ENCODE measurements at places on chromosomes 5 and 9.

- DNase-seq, result no peak
Observed at GRCh38 chr5:32055891-32056866, 117.9 kb downstream of the GOLPH3 start.

GRCh38 chr9:121364077-121364476 lies 6.0 kb downstream of the STOM start:
- no peak for DNase-seq

DNA sequence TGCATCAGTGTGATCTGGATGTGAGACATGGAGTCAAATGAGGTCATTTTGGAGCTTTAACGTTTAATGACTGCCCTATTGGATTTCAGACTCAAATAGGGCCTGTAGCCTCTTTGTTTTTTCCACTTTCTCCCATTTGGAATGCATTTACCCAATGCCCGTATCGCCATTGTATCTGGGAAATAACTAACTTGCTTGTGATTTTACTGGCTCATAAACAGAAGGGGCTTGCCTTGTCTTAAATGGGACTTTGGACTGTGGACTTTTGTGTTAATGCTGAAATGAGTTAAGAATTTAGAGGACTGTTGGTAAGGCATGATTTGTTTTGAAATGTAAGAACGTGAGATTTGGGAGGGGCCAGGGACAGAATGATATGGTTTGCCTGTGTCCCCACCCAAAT lies 494.6 kb downstream of the CHSY3 start:
- DNase-seq, result no peak

DNA sequence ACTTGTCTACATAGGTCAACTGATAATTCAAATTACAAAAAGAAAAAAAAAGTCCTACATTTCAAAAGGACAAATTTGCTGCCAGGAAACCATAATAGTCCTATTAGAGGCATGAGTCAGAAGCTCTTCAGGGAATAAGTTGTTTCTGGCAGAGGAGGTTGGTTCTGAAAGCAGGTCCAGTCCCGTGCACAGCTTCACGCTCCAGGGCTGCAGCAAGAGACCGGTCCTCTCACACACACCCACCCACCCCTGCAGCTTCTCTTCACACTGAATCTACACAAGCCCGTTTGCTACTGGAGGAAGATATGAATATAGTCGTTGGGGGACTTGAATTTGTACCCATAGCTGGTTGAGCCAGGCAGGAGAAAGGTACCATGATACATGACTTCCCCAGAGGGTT lies 36.9 kb upstream of the SLC1A3 start:
- DNase-seq, result no peak

GRCh38 chr5:161134956-161135355 lies 282.9 kb upstream of the ATP10B start:
- no peak for DNase-seq

GRCh38 chr9:108441726-108442125 lies 414.1 kb downstream of the ACTL7B start:
- DNase-seq, result no peak

- DNase-seq, result no peak
Observed at GRCh38 chr5:76455531-76456133, 52.5 kb downstream of the IQGAP2 start.

GRCh38 chr5:154575546-154576428 lies 97.8 kb upstream of the HAND1 start:
- no peak for DNase-seq

DNA sequence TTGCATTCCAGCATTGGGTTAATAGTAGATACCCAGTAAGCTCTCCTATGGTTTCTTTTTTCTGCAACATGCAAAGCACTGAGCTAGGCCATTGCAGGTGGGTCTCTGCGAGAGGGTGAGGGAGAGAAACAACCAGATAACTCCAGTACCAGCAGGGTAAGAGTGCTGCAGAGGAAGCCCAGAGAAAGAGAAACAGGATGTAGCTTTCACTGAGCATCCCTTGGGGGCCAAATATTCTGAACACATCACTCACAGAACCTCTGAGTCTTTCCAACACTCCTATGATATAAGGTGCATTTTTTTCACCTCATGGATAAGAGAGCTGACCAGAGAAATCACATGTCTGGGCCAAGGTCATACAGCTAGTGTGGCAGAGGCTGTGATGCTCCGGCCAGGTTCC lies 76.7 kb downstream of the TRIM32 start:
- no peak for DNase-seq

- no peak for DNase-seq
Observed at GRCh38 chr5:35198686-35199085, 31.6 kb downstream of the PRLR start.

DNA sequence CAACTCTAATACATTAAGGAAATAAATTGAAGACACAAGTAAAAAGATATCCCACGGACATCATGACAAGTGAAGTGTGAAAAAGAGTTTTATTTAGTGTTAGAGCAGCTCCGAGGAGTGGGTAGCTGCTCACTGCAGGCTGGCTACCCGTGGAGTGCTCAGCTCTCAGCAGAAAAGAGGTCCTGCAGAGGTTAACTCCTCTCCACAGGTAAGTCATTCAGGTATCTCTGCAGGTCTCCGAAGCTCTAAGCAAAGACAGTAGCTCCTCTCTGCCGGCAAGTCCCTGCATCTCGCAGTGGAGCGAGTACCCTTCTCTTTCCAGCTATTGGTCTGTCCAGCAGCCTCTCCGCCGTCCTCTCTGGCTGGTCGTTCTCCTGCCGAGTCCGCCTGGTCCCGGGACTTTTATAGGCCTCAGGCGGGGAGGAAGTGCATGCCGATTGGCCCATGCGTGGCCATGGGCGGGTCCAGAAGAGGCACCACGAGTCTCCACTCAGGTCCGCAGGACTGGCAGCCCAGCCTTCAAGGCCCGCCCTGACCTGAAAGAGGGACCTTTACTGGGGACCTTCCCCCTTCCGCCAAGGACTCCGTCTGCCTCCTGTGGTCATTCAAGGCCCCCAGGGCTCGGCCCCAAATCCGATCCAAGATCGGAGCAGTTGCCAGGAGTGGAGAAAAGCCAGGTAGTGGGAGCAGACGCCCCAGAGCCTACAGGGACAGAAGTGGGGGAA lies 29.9 kb downstream of the BTNL9 start:
- no peak for DNase-seq

GRCh38 chr5:93584596-93585040 lies 1.6 kb downstream of the NR2F1 start:
- DNase-seq, result no peak

DNA sequence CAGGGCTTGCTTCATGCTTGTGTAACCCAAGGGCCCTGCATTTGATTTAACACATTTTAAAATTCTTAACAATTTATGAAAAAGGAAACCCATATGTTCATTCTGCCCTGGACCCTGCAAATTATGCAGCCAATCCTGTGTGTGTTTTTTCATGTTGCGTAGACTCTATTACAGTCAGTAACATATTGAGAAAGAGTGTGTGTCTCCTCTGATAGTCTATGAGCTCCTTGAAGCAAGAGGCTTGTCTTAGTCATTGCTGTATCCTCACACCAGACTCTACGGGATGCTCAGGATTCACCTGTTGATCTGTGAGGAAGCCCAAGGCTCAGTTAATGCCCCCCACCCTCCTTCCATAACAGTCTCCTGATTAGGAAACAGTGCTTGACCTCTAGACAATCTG lies 177.3 kb upstream of the DMAC1 start:
- no peak for DNase-seq

GRCh38 chr9:84781458-84781857 lies 111.9 kb downstream of the NTRK2 start:
- DNase-seq, result no peak

DNA sequence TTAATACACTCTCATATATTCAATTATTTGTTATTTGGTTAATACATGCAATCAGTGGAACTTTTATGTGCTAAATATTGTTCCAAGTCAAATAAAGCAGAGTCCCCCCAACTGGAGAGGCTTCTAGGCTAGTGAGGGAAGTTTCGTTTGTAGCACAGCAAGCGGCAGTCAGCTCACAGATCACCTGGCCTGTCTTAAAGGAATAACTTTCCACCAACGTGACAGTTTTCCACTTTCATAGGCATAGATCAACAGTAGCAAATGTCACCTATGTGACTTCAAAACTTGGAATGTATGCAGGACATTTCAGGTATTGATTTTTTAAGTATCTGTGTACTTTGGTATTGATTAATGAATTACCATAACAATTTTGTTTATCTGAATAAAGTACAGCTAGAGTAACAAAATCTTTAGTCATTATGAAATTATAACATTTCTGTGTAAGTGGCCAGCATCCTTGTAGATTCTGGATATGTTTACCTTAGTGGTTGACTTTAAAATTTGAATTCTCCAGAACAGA lies 129.7 kb upstream of the VCAN start:
- DNase-seq, result no peak

DNA sequence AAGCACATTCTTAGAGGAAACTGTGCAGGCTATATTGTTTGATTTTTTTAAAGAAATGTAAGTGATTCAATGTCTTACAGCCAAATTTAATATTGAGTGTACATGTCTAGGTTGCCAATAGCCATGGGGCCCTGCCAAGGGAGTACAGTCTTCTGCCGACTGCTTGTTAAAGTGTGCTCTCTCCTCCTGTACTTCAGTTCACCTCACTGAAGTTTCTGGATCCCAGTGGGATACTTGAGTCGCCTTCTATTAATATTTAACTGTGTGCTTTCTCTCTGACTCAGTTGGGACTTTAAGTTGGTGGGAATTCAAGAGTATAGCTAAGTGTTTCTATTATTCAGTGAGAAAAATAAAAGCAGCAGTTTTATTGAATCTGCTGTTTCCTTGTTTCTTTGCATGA lies 44.5 kb upstream of the C5orf47 start:
- no peak for DNase-seq

DNA sequence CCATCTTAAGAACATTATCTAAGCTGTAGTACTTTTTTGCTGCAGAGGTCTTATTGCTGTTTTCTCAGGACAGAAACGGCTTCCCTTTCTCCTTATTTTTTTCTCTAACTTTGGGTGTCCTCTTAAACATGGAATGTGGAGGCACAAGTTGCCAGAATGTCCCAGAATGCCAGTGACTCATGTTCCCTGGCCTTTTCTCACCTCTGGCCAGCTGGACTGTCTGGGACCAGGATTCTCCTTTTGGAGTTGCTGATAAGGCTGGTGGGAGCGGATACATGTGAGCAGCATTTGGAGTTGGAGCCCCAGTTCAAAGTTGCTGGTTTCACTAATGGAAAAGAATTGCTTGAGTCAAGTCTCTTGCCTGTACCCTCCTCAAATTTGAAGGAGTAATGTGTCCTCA lies 112.8 kb downstream of the ARHGAP26 start:
- DNase-seq, result no peak

- DNase-seq, result no peak
Observed at GRCh38 chr9:94993160-94993820, 266.8 kb downstream of the AOPEP start.

DNA sequence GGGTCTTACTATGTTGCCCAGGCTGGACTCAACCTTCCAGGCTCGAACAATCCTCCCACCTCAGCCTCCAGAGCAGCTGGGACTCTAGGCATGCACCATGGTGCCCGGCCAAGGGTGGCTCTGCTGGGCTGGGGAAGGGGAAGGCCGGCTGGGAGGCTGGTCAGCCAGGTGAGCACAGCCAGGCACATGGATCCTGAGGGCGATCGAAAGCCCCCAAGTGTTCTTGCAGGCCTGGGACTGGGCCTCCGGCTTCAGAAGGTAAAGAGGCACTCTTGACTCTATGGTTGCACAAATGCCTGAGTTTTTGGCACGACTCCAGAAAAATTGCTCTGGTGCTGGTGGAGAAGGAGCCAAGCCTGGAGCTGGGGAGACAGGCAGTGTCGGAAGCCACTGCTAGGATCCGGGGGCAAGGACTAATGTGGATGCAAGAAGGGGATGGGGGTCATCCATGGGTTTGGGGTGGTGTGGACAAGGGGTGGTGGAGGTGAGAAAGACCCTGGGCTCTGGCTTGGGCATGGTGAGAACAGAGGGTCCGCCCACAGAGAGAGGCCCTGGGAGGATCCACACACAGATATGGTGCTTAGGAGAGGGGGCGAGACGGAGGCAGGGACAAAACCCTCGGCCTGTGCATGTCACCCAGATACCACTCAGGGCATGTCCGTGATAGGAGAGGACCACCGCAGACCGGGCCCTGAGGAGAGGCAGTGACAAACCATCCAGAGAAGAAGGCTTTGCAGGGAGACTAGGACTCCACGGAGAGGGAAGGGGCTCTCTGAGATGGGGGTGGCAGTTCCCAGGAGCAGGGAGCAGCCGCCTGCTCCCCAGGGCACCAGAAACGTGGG lies 51.1 kb upstream of the COL5A1 start:
- DNase-seq, result no peak

DNA sequence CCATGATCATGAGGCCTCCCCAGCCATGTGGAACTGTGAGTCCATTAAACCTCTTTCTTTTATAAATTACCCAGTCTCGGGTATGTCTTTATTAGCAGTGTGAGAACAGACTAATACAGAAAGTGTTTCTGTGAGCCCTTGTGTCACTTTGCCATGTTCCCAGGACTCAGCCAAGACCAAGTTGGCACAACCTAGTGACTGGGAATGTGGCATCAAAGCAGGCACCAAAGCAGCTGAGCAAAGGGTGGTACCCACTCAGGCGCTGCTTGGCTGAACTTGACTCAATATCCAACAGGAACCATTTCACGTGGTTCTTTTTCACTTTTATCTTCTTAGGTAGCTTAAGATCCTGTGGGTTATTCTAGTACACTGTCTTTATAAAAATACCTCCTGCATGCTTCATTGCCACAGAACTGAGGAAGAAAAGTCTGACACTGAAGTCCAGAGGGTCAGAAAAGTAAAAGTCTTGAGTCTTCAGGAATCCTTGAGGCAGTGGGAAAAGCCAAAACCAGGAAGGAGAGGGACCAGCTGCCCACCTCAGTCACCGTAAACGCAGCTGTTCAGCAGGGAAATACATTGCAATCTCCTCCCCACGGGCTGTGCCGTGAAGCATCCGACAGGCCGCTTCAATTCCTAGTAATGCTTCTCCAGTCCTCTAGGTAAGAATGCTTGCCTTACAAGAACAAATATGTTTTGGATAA lies 90.5 kb upstream of the RETREG1 start:
- DNase-seq, result no peak

DNA sequence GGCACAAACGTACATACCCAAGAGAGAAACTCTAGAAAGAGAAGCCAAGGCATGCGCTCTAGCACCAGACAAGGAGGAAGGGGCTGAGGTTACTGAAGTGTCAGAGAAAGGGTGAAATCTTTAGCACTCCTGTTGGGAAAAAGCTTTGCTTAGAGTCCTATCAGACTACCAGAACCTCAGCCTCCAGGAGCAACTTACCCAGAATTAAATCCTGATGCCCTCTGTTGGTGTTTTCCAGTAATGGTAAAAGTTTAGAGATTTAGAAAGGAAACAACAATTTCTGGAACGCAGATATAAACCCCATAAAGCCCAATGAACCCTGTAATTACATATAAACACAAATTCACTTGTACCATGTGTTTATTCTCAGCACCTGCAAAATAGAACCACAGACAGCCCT lies 33.2 kb upstream of the ASTN2 start:
- DNase-seq, result no peak
